ENCODE measurements at places on chromosomes 3 and 15.

DNA sequence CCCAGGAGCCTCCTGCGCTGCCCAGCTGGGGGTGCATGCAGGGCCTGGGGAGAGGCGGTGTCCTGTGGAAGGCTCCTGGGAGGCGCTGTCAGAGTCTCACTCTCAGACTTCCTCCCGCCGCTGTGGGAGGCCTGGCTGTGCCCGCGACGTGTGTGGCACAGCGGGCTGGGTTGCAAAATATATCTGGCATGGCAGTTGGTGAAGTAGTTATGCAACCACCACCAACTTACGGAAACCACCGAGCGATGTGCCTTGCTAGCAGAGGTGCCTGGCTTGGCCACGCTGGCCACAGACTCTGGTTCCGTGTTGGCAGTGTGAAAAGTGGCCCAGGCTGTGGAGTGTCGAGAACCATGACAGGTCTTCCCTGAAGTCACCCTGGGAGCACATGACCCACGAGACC, 30.6 kb upstream of the GATA2 start:
- no peak for DNase-seq

DNA sequence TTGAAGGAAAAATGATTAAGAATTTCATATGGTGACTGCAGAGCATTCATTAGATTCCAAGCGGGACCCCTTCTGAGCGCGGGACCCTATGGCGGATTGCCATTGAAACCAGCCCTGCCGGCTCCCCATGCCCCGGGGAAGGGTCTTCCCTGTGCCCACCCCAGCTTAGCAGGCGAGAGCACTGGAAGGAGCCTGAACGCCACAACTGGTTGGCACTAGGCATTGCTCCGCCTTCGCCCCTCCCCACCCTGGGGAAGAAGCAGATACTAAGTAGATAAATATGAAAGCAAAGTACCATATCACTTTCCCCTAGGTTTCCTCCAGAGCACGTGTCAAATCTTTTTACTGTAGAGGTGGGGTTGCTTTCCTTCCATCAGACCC, 70.7 kb downstream of the CYP19A1 start:
- no peak for DNase-seq

- peak; percentile 34 for DNase-seq
Measured at GRCh38 chr15:94305133-94305532, 73.8 kb downstream of the MCTP2 start.

GRCh38 chr3:11720917-11721411, 77.2 kb upstream of the VGLL4 start:
- no peak for DNase-seq

GRCh38 chr3:113714702-113715101, 18.3 kb upstream of the USF3 start:
- DNase-seq, result no peak

DNA sequence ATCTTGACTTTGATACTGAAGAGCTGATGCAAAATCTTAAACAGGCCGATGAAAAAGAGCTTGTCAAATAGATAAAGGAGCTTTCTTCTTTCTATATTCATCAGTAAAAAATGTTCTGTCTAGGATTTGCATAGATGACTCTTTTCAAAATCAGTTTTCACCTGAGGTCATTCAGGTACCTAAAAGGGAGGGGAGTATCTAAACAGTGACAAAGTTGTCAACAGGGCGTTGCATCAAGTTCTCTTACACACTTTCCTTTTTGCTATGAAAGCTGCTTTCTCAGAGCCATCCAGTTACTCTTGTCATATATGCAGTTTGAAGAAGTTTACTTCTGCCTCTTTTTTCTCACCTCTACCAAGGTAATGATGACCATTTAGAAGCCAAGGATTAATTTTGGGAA, 60.0 kb downstream of the AKAP13 start:
- no peak for DNase-seq

DNA sequence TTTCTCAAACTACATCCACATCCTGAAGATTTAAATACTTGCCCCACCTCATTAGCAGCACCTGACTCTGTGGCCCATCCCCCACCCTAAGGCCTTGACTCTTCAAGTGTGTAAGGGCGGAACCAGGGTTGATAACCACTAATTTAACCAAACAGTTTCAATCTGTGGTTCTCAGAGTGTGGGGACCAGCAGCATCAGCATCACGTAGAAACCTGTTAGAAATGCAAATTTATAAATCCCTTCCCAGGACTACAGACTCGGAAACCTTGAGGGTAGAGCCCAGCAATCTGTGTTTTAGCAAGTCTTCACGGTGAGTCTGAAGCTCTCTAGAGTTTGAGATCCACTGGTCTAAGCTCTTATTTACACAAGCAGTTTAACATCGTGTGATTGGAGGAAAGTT, 12.4 kb downstream of the GNB4 start:
- DNase-seq, result no peak

All from stimulated activated CD8-positive, alpha-beta memory T cell treated with anti-CD3 and anti-CD28 coated beads, Interleukin-15, amount 100 ng/mL, for 48 hours (primary cell).